ENCODE measurements at places on chromosomes 4 and X.

DNA sequence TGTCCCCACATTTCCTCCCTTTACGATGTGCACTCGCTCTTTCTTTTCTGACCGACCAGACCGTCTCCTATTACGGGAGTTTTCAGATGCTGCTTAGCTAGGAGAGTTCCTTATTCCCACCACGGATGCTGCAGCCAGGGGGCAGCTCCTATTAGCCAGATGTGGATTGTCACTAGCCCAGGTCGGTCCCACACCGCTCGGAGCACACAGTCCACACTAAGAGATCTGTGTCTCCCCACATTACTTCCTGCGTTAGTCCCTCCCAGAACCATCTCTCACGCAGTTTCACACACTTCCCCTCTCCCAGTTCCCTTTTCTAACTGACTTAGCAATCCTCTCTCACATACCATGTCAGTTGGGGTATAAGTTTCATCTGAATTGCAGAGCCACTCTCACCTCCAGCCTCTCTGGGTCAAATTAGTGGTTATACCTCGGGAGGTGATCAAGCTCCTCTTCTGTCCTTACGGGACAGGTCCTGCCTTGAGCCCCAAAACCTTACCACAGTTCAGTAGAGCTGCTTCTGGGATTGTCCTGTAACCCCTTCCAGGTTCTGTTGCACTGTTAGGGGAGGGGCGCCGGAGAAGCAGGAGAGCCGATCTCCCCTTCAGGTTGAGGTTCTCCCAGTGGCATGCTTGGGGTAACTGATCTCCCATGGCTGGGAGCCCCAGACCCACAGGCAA, 28.2 kb downstream of the SULT1E1 start:
- DNase-seq: no peak

GRCh38 chr4:39697740-39698423, at the start of gene UBE2K:
Gene UBE2K (plus strand): TSS chr4:39698136. CDS start chr4:39698328, 192 bp downstream.
- peak; percentile 94 for DNase-seq

- no peak for DNase-seq
Observed at GRCh38 chr4:57220172-57220571, 110.0 kb upstream of the IGFBP7 start.

DNA sequence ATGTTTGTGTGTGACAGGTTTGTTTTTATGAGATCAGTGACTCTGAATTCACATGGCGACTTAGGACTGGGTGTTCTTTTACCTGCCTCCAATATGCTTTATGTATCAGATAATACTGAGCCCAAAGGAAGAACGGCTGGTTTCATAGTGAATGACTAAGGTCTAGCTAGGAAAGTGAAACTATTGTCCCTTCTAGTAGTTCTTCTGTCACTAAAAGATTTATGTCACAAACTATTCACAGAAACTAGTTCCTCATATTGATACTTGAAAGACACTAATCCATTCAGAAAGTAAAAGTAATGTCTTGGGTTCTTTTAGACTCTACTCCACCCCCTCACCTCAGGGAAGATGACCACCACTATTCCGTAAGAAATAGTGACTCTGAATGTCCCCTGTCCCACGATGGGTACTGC, 81.7 kb downstream of the EGF start:
- DNase-seq: no peak

- no peak for DNase-seq
Observed at GRCh38 chrX:9374555-9374954, 90.3 kb upstream of the TBL1X start.

DNA sequence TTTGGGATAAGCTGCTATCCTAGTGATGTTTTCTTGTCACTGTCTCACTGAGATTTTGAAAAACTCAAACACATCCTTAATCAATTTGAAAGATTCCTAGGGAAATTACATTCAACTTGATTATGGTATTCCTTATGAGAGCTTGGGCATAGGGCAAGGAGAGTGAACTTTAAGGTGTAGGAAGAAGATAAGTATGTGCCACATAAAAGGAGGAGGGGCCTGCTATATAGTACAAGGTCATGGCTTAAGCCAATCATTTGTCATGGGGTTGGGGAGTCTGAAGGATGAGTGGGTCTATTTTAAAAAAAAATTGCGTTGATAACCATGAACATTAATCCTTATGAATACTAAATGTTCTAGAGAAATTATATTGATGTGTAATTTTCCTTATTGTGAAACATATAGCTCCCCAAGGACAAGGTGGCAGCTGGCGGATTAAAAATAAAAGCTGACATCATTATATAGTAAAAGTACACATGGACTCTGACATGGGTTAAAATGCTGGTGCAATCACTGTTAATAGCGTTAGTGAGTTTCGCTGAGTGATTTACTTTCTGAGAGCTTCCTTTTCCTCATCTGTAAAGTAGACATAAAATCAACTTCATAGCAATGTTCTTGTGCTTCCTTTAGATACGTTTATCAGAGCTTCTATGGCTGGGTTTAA, 17.4 kb downstream of the GALNT7 start:
- no peak for DNase-seq

DNA sequence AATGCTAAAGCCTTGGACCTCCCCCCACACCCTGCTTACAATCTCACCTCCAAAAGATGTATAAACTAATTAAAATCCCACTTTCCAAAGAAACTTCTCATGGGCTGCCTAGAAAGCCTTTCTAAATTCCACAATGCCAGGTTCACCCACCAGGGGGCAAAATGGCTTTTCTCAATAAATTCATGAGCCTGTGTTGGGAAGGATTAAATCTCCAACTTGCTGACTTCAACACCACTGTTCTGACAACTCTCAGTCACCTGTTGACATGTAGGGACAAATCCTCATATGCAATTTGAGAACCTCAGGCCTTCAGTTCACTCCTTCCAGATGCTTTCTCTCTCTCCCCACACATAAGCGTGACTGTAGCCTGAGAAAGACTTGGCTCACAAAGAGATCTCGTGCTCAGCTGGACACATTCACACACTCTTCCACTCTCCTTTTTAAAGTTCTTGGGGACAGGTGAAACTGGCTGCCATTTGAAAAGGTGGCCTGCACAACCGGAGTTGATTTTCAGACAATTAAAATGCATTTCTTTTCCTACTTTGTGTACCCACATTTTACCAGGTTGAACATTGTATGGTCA, 88.6 kb upstream of the PRPS2 start:
- peak; percentile 10 for DNase-seq

DNA sequence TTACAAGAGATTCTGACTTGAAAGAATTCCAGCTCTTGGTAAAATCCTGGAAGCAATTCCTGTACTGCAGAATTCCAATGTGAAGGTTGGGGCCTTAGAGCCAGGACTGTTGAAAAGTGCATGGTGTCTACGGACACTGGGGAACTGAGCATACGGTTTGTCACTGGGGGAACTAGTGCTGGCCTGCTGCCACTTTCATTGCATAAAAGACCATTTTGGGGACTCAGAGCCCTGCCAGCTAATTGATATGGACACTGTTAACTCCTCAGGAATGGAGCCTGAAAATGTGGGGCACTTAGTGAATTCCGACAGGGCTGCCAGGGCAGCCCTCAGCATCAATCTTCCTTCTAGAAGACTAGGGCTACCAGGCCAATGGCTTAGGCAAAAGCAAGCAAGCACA, 55.9 kb downstream of the AMOT start:
- no peak for DNase-seq

DNA sequence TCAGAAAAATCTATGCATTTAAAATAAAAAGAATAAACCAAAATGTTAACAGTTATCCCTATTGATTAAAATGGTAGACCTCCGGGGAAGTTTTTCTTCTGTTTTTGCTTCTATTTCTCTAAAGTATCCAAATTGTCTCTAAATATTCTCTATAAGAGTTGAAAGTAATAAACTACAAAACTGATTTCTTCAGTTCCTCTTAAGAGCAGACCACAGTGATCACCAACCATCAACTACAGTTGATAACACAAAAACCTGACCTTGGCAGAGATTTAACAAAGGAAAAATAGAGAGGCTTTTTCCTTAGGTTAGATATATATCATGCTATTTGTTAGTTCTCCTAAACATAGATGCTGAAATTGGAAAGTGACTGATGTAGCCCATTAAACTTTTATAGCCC, 27.3 kb downstream of the DDX60 start:
- DNase-seq: no peak

GRCh38 chrX:19195243-19195610, 73.0 kb upstream of the ADGRG2 start:
- DNase-seq: no peak

- DNase-seq: no peak
Observed at GRCh38 chr4:153474251-153474650, 8.1 kb downstream of the TMEM131L start.

DNA sequence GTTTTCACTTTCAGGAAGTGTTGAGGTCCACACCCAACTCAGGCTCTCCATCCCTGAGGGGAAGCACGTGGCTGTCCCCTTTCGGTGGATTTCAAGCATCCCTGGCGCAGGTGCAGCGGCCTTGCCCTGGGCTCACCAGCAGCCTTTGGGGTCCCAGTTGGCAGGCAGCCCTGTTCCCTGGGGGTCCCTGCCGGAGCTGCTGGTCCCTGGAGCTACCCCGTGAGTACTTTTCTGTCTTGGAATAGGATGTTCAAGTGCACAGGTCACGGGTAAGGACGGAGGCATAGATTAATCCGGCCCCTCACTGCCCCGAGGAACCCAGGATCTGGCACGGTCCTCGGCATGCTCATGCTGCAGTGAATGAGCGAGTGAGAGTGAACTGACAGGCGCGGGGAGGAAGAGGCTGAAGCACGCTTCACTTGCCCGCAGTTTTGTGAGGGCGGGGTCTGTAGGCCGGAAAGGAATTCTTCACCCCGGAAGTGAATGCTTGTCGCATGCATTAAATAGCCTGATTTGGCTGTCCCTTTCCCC, 117.2 kb upstream of the FAT1 start:
- DNase-seq: no peak

GRCh38 chr4:95466791-95467190, 82.0 kb downstream of the UNC5C start:
- no peak for DNase-seq

DNA sequence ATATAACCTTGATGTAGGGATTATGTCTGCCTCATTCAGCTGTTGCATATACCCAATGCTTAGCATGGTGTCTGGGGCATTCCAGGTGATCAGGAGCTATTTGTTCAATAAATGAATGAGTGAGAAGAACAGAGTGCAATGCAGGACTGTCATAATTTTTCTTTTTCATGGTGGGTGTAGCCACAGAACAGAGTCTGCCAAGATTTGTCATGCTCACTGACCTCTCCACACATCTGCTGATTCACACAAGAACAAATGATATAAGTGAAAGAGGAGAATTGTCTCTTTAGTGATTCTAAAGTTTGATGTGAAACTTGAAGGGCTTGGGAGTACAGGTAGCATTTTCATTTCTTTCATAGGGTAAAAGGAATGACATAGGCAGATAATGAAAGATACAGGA, 64.4 kb upstream of the TEX13D start:
- no peak for DNase-seq

DNA sequence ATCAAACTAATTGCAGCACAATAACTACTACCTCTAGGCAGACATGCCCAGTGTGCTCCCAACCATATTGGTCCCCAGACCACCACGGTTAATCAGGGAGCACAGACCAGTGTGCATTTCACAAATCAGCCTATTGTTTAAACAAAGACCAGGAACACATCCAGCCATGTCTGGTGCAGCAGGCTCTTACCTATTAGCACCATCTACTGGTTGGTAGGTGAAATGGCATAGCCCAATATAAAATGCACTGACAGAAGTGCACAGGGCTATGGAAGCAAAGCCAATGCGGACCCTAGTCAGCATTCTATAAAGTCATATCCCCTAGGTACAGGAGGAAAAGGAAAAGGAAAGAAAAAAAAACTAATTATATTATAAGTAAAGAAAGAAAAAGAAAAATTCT, 15.5 kb upstream of the CYLC1 start:
- DNase-seq: peak; percentile 14

- no peak for DNase-seq
Observed at GRCh38 chr4:7852568-7853185, 87.0 kb downstream of the AFAP1 start.

DNA sequence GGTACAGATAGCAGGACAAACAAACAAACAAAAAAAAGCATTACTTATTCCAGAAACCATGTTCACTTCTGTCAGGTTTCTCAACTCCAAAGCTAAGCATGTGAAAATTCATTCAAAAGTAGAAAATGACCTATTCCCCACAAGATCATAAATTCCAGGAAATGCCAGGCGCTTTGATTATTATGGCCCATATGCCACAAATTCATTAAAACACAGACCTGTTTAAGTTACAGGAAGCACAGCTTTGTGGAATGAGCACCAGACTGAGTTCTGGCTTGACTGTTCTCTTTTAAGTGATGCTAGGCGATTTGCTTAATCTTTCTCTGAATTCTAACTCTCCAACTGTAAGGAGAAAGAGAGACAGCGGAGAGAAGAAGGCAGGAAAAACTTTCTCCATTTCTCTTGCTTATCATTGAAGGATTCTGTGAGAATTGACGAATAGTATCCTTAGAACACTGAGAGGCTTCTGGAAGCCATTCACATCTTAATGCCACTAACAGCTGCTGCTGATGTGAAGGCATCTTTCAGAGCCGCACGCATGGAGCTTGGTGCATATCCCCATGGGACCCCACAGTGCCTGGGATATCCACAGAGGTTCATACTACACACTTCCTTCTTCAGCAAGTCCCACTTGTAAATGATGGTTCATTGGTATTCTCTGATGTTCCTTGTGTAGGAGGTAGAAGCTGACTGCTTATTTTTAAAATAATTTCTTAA, 138.0 kb downstream of the ZNF674 start:
- no peak for DNase-seq

DNA sequence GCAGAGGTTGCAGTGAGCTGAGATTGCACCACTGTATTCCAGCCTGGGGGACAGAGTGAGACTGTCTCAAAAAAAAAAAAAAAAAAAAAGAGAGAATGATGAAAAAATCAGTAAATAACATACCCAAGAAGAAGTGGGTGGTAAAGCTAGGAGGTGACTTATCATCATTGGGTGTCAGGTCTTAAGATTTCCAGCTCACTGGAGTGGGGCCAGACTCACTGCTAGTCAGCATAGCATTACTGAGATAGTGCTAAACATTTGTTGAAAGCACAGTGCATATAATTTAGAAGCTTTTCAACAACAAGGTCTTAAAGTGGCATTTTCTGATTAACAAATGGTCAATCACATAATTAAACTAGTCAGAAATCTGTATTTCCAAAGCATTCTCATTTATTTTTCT, 221.8 kb upstream of the GYPA start:
- no peak for DNase-seq

DNA sequence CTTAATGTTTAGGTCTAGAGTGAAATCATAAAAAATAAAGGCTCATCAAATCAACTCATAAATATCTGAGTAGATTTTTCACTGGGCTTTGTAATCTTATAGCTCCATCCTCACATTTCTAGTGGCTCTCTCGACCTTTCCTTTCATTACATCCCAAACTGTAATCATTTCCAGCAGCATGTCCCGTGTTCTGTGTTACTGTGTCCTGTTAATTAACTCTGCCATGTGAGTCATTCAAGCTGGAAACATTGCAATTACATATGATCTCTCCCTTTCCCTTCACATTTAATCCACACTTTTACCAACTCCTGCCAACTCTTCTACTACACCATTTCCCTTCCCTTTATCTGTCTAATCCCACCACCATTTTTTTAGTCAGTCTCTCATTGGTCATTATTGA, 75.5 kb downstream of the UGT8 start:
- DNase-seq: no peak

DNA sequence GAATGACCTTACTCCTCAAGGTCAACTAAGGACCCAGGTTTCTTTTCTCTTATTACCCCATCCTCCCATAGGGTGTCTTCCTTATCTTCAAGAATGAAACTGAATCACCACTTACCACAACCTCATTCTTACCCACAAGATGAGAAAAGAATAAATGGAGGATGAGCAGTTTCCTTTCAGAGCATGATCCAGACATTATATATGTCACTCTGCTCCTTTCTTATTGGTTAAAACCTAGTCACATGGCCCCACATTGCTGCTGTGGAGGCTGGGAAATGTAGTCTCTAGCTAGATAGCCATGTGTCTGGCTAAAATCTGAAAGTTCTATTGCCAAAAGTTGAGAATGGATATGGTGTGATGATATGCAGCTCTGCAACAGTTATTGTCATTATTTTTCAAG, 62.4 kb upstream of the RAI2 start:
- no peak for DNase-seq

Data from WERI-Rb-1 (cell line).